ENCODE measurements at places on chromosomes 3 and 15. TPM values are rescaled to one million over a fixed set of nuclear protein-coding genes. Genes with fewer than 3 reads are reported as not detected.

SLC27A2 gene
- polyA plus RNA-seq, result 1.4 TPM

DNA sequence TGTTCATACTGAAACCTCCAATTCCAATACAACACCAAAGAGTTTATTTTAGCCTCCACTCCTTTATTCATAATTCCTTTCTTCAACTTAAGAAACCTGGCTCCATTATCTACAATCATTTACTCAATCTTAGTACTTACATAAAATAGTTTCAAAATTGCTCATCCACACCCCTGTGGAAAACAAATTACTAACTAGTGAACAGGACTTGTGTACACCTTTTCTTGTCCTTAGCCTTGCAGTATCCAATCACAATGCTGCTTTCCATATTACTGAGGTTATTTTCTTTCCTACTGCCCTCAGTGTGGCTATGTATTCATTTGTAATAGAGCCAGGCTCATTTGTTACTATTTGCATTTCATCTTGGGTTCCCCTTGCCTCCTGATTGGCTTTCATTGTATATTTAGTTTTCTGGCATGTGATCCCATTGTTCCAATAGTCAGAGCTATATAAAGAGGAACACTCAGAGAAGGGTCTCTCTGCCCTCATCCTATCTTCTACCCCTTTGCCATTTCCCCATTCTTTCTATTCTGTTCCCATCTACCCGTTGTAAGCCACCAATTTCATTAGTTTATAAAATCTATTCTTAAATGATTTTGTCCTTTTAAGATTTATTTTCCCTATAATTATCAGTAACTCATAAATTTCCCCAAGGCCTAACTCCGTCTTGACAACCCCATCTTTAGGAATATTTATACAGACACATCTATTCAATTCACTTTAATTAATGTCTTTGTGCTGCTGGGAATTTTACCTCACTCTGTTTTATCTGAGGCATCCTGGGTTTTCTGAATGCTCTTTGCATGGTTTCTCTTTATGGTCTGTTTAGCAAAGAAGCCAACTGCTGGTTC lies 67.9 kb upstream of the RBP1 start:
- DNase-seq, result no peak

FMN1 gene
- polyA plus RNA-seq, result not detected

IGF2BP2 gene
- not detected for polyA plus RNA-seq

GXYLT2 gene
- 0.06 TPM for polyA plus RNA-seq

DNA sequence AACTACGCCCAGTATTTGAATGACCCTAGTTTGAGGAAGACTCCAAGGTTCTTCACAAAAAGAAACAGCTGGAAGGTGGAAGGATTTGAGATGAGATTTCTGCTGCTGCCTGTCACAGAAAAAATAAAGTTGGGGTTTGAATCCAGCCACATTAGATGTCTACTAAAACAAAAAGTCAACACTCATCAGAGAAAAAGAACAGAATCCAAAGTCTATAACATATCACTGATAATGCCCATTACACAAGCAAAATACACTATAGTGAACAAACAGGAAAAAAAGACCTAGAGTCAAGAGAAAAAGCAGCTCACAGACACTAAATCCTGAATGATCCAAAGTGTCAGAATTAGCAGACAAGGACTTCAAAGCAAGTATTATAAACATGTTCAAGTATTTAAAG lies 56.0 kb downstream of the RFX7 start:
- DNase-seq, result no peak

ARPIN gene
- polyA plus RNA-seq, result not detected

DNA sequence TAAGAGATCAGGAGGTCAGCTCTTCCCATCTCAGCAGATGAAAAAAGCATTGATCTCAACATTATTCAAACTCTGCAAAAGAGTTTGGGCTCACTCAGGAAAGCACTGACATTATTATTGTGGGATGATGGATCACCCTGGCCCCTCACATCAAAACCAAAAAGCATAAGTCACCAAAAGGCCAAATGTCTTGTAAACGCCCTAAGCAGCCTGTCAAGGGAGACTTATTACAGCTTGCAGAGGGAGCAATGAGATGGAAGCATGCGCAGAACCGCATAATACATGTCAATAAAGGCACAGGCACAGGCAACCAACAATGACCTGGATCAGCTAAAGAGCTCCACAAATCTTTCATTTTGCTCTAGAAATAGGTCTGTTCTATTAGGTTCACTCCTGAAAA lies 4.6 kb downstream of the FSIP1 start:
- DNase-seq, result no peak

DNA sequence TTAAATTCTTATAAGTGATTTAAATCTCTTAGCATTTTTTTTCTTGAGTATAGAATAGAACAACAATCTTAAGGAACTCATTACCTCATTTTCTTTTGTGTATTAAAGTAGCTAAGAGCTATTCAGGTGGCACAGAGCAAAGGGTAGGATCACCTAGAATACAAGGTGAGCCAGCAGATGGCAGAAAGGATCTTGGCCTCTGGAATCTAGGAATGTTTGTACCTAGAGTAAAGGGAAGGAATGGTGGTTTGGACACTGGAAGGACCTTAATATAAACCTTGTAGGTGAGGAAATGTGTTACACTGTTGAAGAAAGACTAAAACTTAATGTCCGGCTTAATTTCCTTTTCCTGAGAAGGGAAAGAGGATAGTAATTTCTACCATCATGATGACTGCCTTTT lies 89.0 kb downstream of the GHSR start:
- no peak for DNase-seq

ALPK3 gene
- not detected for polyA plus RNA-seq

GRCh38 chr15:44765036-44765435 lies 28.7 kb downstream of the TRIM69 start:
- no peak for DNase-seq

RPN1 gene
- polyA plus RNA-seq, result 235 TPM

DNA sequence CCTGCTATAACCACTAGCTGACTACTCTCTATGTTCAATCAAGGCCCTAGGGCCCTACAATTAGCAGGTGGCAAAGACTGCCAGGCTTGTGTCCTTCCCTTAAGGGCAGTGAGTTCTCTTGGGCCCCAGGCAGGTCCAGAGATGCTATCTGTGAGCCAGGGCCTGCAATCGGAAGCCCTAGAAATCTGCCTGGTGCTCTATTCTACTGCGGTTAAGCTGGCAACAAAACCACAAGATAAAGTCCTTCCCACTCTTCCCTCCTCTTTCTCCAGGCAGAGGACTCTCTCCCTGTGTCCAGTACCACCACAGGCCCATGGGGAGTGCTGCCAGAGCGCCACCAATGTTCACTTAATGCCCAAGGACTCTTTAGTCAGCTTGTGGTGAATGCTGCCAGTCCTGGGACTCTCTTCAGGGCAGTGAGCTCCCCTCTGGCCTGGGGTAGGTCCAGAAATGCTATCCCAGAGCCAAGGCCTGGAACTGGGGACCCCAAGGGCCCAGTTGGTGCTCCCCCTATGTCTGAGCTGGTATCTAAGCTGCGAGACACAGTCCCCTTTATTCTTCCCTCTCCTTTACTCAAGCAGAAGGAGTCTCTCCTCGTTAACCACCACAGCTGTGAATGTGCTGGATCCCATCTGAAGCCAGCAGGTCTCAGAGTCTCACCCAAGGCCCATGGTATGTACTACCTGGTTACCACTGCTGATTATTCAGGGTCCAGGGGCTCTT lies 34.7 kb downstream of the XXYLT1 start:
- no peak for DNase-seq

DNA sequence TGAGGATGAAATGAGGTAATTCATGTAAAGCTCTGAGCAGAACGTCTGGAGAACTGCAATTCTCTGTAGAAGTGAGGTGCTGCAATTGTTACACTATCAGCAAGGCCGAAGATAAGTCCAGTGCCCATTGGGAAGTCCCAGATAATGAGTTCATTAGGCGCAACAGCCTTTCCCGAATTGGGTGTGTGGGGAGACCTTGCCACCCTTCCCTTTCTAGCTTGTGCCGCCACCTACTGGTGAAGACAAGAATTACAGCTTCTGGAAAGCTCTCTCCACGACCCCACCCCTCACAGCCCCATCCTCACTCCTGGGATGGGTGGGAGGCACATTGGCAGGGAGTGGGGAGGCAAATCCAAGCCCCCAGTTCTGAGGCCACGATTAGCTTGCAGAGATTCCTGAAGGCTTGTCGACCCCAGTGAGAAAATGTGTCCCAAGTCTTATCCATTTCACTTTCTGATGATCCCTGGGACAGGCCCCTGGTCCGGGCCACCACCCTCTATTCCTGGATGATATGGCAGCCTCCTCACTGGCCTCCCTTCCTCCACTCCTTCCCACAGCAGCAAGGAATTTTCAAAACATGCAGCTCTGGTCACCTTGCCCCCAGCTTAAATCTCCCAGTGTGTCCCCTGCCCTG lies 36.4 kb downstream of the FAM3D start:
- DNase-seq, result peak; percentile 21

DNA sequence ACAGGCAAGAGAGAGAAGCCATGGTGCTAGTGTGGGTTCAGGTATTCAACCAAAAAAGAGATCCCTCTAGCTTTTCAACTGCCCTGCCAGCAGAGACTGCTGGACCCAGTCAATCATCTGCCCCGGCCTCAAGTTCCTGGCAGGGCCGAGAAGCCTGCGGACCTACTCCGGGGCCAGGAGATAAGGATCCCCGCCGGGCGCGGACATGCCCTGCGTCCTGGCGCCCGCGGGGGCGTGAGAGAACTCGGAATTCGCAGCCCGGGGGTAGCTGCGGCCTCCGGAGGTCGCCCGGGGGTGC lies 821 bp upstream of the MAGI1 start:
- no peak for DNase-seq

GRCh38 chr15:57806003-57806402 lies 99.5 kb downstream of the POLR2M start:
- no peak for DNase-seq

DNA sequence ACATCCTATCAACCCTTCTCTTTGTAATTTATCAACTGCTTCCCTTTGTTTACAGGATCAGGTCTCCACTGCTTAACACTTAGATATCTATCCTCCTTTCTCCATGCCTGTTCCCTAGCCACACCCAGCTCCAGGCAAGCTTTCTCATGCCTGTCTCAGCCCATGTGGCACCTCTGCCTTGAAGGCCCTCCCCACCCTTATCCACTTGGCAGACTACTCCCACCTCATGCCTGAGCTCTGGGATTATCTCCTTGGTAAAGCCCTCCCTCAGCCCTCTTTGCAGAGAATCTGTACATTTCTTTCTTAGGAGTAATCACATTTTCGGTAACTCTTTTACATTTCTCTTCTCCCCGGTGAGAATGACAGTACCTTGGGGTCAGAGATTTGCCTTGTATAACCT lies 96.0 kb downstream of the ATP1B3 start:
- DNase-seq, result no peak

DNA sequence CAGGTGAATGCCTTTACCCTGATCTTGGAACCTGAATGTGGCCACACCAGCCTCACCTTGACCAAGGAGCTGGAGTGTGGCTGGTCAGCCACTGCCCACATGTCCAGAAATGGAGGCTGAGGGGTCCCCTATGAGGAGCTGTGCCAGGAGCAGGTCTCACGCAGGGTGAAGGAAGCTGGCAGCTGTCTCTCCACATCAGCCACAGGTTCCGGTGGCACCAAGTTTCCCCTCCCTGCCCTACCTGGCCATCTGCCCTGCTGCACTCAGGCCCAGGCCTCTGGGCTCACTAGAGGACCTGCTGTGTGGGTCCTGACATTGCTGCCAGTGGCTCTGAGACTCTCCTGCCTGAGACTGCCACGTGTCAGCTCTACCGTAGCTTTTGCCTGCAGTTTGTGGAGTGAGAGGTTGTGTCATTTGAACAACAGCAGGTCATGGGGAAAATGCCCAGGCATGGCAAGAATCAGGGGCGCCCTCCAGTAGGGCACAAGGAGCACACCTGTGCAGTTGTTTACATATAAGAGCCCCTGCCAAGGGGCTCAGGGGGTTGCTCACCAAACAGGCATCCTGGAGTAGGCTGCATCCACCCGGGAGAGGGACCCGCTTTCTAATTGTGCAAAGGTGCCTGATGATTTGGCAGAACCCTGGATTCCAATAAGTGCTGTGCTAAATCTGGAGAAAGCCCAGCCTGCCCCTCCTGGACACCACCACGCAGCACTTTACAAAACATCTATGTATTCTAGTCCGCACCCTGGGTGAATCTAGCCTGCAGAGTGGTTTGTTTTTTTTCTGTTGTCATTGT lies 258.5 kb upstream of the TLE3 start:
- no peak for DNase-seq
